ENCODE measurements at places on chromosomes 6 and 20.

GRCh38 chr6:99573980-99574617 is 5.6 kb upstream of the CCNC start:
- DNase-seq: no peak

DNA sequence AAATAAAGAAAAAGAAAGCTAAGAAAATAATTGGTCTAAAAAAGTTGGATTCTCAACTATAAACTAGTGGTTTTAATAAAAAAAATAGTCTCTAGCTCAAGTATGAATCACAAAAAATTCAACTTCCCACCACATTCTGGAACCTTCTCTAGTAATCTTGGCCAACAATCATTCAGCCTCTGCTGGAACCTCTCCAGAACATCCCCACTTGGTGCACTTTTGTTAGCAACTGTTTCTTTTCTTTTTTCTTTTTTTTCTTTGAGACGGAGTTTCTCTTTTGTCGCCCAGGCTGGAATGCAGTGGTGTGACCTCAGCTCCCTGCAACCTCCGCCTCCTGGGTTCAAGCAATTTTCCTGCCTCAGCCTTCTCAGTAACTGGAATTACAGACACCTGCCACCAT is 35.7 kb downstream of the TXLNB start:
- no peak for DNase-seq

DNA sequence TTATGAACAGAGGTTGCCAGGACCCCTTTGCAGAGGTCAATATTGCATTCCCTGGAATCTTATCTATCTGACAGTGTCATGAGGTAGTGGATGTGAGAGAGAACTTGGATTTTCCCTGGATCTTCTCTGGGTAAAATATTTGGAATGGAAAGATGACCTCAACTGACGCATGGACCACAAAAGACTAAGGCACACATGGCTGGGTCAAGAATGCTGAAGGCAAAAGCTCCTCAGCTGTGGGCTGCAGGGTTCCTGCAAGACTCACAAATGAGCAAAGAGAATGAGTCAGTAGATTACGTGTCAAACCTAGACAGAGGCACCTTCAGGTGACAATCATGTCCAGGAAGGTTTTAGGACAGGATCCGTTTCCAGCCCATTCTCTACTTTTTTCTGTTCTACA is 484.0 kb downstream of the C6orf118 start:
- DNase-seq: no peak

DNA sequence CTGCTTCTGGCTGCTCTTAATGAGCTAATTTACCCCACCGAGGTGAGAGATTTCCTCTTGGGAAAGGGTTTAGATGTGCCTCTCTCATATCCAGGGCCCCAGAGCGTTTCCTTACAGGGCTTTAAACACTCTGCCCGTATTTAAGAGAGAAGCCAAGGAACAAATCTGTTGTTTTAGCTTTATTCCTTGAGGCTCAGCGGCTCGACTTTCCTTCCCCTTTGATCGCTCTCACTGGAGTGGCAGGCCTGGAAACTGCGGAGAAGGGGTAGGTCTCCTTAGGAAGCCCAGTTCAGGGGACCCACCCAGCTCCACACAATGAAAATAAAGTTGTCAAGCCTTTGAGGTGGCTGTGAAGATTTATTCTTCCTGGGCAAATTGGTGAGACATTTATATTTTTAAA is 132.0 kb upstream of the JAG1 start:
- no peak for DNase-seq

DNA sequence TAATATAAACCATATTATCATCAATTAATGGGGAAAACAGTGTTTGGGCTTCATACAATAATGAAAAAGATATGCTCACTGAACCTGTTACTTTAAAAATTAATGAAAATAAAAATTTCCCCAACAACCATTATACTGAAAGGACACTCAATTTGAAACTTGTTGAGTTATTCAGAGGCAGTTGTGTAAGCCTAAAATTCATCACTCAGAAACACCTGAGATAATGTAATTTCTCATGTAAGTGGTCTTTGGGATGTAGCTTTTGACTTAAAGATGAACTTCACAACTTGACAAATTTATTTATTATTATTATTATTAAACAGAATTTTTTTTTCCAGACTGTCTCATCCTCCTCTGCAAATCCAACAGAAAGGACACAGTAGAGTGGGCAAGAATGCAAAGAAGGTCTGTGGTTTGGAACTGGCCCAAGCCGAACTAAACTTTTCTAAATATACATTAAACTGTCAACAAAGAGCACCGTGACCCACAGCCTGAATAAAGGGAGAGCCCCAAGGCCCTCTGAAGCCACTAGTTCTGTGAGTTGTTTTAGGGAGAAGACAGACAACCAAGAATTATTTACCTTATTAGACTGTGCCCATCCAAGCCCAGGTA is 32.2 kb upstream of the HEY2 start:
- no peak for DNase-seq

DNA sequence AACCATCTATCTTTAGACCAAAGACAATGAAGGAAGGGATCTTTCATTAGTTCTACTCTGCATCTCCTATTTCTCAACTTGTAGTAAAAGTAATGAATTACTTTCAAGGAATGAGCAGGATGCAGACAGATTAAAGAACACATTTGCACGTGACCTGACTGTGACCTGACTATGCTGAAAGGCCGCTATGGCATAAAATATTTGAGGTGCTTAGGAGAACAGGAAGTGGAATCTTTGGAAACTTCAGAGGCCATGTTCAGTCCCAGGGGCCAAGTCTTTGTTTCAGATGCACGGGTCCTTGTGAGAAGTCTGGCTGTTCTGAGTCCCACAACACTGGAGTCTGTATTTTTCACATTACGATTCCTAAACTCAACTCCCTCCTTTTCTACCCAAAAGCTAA is 41.0 kb downstream of the NINL start:
- no peak for DNase-seq

- no peak for DNase-seq
Observed at GRCh38 chr6:104653781-104654180, 205.9 kb downstream of the HACE1 start.

GRCh38 chr6:101528801-101529200 is 135.3 kb downstream of the GRIK2 start:
- DNase-seq: no peak

- no peak for DNase-seq
Observed at GRCh38 chr6:130517444-130517931, 151.7 kb downstream of the TMEM200A start.

- no peak for DNase-seq
Observed at GRCh38 chr6:17178326-17178725, 76.5 kb downstream of the STMND1 start.

- DNase-seq: no peak
Observed at GRCh38 chr6:74973591-74973990, 232.3 kb downstream of the COL12A1 start.

DNA sequence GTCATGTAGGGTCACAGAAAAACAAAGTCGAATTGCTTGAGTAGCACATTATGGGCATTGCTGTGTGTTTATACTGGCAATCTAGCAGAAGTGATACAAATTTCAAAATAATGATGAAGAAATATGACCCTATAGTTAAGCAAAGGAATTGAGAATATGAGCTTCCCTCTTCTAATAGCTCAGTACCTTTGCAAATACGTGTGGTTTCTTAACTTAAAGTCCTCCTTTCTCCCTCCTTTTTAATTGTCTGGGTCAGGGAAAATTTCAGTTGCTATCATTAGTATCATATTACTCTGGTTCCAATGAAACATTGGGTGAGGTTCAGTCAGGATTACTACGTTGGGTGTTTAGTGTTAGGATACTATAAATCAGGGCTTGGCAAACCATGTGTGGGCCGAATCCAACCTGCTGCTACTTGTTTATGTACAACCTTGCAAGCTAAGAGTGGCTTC is 166.8 kb upstream of the CARMIL1 start:
- no peak for DNase-seq
